Stimulated activated naive CD8-positive, alpha-beta T cell treated with anti-CD3 and anti-CD28 coated beads, Interleukin-15, Interleukin-2, amounts not matched to agents 100 U/mL and 50 U/mL, for 24 hours (primary cell): ENCODE measurements at places on chromosomes 2 and 18.

- DNase-seq: no peak
These were observed 11.1 kb downstream of the SLC8A1 start for GRCh38 chr2:40440835-40441234.

DNA sequence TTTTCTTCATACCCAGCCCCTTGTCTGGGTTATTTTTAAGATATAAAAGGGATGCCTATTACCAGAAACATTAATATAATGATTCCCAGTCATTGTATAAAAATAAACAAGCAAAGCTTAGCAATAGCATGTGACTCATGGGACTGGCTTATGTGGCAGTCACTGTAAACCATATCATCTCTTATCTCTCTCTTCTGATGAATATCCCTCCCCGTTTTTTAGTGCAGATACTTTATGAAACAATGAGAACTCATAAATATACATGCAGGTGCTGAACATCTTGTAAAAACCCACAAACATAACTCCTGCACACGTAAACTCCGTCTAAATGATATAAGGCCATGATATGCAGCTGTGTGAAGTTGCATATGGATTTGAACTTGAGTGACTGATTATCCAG is 154.9 kb downstream of the MGAT5 start:
- no peak for DNase-seq

DNA sequence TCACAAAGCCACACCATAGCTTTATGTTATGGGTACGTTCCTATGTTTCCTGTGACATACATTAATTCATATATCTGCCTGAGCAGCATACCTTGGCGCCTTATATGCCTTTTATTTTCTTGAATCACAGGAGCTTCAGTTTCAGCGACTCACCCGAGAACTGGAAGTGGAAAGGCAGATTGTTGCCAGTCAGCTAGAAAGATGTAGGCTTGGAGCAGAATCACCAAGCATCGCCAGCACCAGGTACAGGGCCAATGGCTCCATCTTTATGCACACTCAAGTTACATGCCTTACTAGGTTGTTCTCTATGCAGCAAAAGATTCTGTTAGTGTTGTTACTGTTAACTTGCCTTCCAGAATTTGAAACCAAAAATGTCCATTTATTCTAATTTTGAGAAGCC is 120.4 kb downstream of the PKP4 start:
- DNase-seq: no peak

GRCh38 chr18:25038261-25038660 is 313.7 kb downstream of the ZNF521 start:
- no peak for DNase-seq

DNA sequence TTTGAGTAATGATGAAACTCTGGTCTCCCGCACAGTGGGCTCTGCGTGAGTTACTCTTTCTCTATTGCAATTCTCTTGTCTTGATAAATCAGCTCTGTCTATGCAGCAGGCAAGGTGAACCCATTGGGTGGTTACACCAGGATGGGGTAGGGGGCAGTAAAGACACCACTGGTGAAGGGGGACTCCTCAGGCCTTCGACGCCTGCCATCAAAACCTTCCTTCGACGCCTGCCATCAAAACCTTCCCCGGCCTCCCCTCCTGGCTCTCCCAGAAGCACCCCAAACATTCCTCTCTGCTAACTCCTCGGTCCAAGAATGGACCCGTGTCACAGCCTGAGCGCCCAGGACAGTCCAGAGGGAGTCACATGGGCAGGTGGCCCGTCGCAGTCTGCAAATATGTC is 4.8 kb upstream of the STARD7 start:
- DNase-seq: no peak
